ENCODE measurements at places on chromosomes 2 and 18.

DNA sequence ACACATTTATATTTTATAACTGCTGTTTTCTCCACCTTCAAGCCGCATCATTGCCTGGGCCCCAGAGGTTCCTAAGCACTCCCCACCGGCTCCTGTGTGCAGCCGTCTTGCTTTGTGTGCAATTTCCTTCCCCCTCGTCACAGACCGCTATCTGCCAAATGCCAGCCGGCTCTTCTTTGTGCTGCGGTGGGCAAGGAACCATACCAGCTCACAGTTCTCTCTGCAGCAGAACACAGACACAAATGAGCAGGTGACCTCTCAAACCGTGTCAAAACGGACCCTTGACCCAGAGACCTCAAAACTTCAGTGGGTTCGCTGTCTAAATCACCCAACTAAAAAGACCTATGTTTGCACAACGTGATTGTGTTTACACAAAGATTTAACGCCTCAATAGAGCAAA lies 58.2 kb downstream of the KLF7 start:
- no peak for DNase-seq

GRCh38 chr2:9178904-9179571 lies 27.6 kb upstream of the ASAP2 start:
- DNase-seq, result no peak

- DNase-seq, result no peak
Observed at GRCh38 chr18:48072428-48073204, 142.2 kb upstream of the SMAD2 start.

DNA sequence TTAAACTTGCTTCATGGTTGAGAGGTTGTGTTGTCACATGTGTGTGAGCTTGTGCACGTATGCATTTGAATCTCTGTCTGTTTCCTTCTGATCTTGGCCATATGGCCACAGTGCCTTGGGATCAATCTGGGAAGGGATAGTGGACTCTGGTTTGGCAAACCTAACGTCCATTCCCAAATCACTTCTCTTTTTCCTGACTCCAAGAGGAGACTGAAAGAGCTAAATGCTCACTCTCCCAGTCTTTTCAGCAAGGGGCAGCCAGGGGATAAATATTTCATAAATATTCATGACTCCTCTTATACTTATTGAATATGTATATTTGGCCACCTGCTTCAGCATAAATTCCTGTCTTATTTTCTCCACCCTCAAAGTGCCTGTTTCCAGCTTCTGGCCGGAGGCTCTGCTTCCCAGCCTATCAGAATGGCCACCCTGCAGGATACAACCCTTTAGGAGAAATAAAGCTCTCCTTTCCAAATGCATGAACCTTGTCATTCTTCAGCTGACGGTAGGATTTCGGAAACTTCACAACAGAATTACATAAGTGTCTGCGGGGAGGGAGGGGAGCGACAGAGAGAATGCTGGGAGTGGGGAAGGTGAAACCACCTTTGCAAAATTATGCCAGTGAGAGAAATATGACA lies 112.2 kb upstream of the COPS8 start:
- DNase-seq, result no peak

GRCh38 chr2:221541131-221541735 lies 30.9 kb downstream of the EPHA4 start:
- DNase-seq, result no peak

Data from T-helper 17 cell (primary cell).